Activated naive CD8-positive, alpha-beta T cell treated with anti-CD3 and anti-CD28 coated beads for 36 hours (primary cell): ENCODE measurements at places on chromosomes 11 and 22. TPM values are rescaled to one million over a fixed set of nuclear protein-coding genes. Genes with fewer than 3 reads are reported as not detected.

Gene RIMBP3B
- 0.32 TPM for total RNA-seq

DNA sequence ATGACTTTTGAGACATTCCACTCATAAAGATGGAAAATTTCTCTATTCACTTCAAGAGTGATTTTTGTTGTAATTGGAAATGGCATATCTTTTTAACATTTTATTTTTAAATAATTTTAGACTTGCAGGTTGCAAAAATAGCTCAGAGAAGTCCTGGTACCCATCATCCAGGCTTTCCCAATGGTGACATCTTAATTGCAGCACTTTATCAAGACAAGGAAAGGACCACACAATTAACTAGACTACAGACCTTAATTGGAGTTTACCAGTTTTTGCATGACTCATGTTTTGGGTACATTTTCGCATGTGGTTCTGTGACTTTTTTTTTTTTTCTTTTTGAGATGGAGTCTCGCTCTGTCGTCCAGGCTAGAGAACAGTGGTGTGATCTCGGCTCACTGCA lies 23.0 kb upstream of the MAP6 start:
- no peak for DNase-seq

DNA sequence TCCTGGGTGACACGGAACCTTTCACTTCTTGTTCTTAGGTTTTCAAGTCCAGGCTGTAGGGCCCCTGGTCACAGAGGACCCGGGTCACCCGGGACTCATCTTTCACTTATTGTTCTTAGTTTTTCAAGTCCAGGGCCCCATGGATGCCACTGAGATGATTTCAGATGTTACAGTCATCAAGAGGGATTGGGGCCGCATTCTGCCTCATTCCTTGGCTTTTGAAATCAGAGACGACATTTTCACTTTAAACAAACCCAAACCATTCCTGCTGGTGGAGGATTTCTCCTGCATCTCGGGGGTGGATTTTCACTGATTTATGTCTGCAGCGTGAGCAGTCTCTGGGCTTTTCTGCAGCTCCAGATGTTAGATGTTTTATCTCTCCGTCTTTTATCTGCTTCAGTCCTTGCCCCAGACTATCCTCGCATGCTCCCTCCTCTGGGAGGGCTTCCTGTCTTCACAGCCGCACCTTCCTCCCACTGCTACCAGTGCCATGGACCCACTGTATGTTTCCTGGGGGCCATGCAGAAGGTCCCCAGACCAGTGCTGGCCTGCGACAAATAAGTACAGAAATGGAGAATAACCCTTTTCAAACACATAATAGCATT lies 27.4 kb downstream of the FBLN1 start:
- no peak for DNase-seq

Gene OR51B4
- total RNA-seq = not detected

Gene OR8D1
- total RNA-seq = not detected

- no peak for DNase-seq
These were observed 52.6 kb downstream of the SWAP70 start for GRCh38 chr11:9716275-9717039.

- DNase-seq = no peak
These were observed 63.8 kb downstream of the SC5D start for GRCh38 chr11:121356357-121356756.

DNA sequence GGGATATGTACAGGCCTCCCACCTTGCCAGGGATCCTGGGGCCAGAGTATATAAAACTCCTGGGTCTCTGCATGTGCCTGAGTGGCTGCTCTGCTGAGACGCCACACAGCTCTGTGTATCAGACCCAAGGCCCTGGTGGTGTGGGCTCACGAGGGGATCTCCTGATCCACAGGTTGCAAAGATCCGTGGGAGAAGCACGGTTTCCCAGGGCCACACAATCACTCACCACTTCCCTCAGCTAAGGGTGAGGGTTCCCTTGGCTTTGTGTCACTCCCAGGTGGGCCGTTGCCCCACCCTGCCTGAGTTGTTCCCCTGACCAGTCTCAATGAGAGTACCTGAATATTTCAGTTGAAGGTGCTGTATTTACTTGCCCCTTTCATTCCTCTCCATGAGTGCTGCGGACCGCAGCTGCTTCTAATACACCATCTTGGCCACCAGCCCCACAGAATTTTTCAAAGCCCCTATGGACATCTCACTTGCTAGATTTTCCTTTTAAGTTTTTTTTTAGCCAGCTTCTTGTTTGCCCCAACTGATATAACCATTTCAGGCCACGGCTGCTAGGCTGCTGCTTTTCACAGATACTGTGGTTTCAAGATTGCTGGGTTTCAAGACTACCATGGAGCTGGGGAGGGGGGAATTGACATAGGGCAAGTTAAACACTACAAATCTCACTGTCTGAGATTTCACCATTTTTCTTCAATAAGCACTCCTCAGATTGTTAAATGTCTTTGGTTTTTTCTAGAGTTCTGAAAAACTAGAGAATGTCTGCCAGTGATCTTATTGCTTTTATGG lies 13.7 kb upstream of the DEPDC7 start:
- DNase-seq = no peak
